T-cell (primary cell): ENCODE measurements at places on chromosomes 1 and 21.
A peak's percentile ranks its signal among the peaks of the same experiment; 100 is the strongest.

- DNase-seq: no peak
Observed at GRCh38 chr21:18518054-18518481, 114.5 kb upstream of the TMPRSS15 start.

- no peak for DNase-seq
Observed at GRCh38 chr1:230394134-230394533, 32.0 kb downstream of the PGBD5 start.

- no peak for DNase-seq
Observed at GRCh38 chr21:37886726-37887299, 29.4 kb downstream of the KCNJ6 start.

DNA sequence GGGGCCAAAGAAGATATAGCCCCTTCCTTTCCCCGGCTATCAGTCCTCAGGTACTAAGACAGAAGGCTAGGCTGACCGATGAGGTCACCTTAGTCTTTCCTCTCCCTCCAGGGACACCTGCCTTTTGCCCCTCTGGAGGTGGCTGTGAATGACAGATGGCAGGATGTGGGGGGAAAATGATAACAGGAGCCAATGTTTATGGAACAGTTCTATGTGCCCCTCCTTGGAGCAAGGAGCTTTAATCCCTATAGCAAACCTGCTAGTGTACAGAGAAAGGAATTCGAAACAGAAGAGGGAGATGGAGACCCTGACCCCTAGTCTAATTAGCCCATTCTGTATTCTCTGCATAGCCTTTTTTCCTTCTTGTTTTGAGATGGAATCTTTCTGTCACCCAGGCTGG lies 28.1 kb downstream of the SERINC2 start:
- DNase-seq: no peak

- DNase-seq: no peak
Observed at GRCh38 chr1:29258189-29258975, 22.1 kb downstream of the PTPRU start.

DNA sequence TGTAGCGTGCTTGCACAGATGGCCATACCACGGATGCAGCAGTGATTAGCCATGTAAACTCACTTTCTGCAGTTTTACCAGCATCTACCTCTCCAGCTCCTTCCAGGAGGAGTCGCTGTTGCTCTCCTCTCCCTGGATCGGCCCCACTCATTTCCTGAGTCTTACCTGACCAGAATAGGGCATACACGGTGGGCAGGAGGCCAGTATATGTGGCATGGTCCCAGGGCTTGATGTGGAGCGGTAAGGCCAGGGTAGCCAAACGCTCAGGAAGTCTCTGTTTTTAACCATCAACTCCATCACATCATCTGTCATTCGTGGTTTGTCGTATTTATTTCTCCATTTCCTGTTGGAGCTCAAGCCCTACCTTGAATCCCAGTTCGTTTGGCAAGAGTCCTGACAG lies 163.4 kb upstream of the USP24 start:
- no peak for DNase-seq

DNA sequence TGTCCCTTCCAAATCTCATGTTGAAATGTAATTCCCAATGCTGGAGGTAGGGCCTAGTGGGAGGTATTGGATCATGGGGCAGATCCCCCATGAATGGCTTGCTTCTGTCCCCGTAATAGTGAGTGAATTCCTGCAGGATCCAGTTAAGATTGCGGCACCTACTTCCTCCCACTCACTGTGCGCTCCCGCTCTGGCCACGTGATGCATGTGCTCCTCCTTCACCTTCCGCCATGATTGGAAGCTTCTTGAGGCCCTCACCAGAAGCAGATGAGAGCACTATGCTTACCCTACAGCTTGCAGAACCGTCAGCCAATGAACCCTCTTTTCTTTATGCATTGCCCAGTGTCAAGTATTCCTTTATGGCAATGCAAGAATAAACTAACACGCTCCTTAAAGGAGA lies 14.9 kb upstream of the RAB3GAP2 start:
- no peak for DNase-seq

DNA sequence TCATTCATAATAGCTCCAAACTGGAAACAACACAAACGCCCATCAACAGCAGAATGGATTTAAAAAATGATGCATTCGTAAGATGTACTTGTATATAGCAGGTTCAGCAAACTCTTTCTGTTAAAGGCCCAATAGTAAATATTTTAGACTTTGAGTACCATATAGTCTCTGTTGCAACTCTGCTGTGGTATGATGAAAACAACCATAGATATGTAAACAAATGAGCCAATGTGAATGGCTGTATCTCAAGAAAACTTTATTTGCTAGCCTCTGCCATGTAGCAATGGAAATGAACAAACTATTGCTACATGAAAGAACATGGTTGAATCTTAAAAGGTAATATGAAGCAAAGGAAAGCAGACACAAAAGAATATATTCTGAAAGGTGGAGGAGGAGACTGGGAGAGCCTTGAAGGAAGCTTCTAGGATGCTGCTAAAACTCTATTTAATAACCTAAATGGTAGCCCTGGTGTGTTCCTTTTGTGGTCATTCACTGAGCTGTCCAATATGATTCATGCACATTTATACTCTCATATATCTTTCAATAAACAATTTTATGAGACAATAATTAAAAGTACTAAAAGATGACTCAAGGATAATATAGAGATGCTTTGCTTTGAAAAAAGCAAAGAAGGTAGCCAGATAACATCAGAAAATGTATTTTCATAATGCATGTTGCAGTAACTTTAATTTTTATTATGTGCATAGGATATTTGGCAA lies 29.1 kb upstream of the FMO3 start:
- no peak for DNase-seq

- no peak for DNase-seq
Observed at GRCh38 chr1:172003766-172004530, 162.7 kb downstream of the DNM3 start.

- DNase-seq: no peak
Observed at GRCh38 chr1:241507189-241507863, 12.2 kb downstream of the FH start.

- no peak for DNase-seq
Observed at GRCh38 chr1:26142159-26142558, 16.7 kb upstream of the FAM110D start.

GRCh38 chr1:908661-909060 lies 15.1 kb upstream of the SAMD11 start:
- DNase-seq: peak; percentile 12

DNA sequence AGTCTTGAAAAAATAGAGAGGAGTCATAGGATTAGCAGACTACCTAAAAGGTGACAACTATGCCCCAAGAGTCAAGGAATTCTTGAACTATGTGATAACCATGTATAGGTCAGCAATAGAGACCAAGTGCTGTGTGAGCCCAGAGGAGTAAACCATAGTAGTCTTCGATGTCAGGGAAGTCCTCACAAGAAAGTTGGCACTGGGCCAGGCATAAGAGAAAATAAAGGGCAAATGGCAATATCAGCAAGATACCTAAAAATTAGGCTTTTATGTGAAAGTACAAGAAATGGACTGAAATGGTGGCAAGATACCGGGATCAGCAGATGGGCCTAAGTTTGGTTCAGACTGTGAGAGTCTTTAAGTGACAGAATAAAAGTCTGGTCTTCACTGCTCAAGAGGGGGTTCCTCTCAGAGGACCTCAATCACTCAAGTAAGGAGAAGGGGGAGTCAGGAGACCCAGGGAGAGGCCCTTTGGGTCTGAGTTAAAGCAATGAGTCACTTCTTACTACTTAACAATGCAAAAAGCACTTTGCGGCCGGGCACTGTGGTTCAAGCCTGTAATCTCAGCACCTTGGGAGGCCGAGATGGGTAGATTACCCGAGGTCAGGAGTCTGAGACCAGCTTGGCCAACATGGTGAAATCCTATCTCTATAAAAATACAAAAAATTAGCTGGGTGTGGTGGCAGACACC lies 95.0 kb downstream of the TEX35 start:
- no peak for DNase-seq

DNA sequence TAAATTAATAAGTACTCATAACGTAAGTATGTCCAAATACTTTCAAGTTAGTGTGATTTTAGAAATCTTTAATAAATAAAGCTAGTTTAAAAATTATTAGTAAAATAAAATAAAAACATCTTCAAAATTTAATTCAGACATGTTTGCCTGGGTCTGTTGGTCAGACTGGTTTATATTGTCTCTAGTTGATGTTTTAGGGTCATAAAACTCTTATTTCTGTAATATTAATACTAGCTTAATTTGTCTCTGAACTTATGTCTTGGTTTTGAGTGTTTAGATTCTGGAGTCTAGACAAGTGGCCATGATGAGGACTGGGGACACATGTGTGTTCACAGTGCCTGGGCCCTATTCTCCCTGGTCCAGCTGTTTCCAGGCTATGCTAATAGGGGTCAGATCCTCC lies 184.5 kb upstream of the TNR start:
- DNase-seq: no peak

GRCh38 chr1:154906621-154907081 lies 29.9 kb downstream of the PMVK start:
- no peak for DNase-seq

GRCh38 chr1:226974544-226975258 lies 34.6 kb downstream of the COQ8A start:
- DNase-seq: no peak

DNA sequence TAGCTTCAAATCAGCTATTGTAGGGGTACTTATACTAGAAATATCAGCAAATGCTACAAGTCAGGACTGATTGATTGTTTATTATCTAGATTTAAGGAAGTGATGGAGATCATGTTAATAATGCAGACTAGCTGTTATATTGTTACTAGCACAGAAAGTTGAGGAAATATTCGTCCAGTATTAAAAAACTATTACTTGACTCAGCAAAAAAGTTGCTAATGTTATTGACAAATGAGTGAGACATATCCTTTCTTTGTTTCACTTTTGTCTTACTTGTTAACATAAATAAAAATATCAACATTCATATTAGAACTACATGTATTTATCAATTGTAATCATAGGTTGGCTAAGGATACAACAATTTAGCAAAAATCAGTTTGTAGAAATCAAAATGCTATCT lies 114.1 kb downstream of the WDR3 start:
- DNase-seq: no peak

- DNase-seq: no peak
Observed at GRCh38 chr1:192003295-192004077, 154.8 kb upstream of the RGS18 start.

- no peak for DNase-seq
Observed at GRCh38 chr1:230772457-230773395, 25.5 kb downstream of the CAPN9 start.

DNA sequence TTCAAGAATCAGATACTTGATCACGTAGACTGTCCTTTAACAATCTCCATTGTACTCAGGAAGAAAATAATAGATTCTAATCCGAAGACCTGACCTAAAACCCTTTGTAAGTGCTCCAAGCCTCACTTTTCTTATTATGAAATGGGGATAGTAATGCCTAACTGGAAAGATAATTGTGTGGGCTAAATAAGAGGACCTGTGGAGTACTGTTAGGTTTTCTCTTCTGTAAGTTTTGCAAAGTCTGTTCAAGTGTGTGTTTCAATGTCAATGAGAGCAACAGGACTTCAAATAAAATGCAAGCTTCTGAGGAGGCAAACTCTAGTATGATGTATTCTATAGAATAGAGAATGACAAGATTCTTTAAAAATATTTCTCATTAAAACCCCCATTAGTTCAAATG lies 348.6 kb downstream of the USP25 start:
- DNase-seq: no peak

- DNase-seq: no peak
Observed at GRCh38 chr1:85268801-85269585, 7.4 kb downstream of the BCL10 start.

- DNase-seq: no peak
Observed at GRCh38 chr1:10374442-10374860, 24.4 kb upstream of the PGD start.

DNA sequence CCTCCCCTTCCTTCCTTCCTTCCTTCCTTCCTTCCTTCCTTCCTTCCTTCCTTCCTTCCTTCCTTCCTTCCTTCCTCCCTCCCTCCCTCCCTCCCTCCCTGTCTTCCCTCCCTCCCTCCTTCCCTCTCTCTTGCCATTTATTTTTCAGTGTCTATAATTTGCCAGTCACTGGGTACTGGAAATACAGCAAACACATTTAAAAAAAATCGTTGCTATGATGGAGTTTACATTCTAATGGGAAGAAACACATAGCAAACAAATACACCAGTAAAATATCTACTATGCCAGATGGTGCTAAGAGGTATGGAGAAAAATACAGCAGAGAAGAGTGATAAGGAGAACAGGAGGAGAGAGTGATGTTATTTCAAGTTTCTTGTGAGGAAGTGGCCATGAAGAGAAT lies 309.5 kb downstream of the CTH start:
- DNase-seq: no peak

- no peak for DNase-seq
Observed at GRCh38 chr1:89615676-89616598, 17.0 kb upstream of the LRRC8C start.

GRCh38 chr1:60078182-60078581 lies 4.6 kb upstream of the C1orf87 start:
- DNase-seq: no peak

- DNase-seq: no peak
Observed at GRCh38 chr1:5410652-5411051, 581.6 kb downstream of the NPHP4 start.

GRCh38 chr21:23792300-23792699 lies 1815.0 kb downstream of the MRPL39 start:
- DNase-seq: no peak

GRCh38 chr21:32070676-32071330 lies 198.0 kb downstream of the HUNK start:
- no peak for DNase-seq

DNA sequence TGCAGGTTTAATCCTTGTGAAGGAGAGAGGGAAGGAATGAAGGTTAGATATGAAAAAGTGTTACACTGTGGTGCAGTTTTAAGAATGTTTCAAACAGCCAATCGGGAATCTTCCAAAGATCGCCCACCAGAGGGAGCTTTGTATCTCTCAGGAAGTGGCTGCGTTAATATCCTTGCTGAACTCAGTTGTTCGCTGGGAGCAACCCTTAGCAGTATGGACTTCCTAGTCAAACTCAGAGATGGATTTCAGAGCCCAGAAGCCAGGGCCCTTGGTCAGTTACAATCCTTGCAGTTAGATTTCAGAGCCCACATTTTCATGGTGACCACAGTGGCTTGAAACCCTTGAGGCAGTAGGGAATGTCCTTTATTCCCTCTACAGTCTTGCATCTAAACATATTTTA lies 136.2 kb downstream of the NTNG1 start:
- DNase-seq: no peak

DNA sequence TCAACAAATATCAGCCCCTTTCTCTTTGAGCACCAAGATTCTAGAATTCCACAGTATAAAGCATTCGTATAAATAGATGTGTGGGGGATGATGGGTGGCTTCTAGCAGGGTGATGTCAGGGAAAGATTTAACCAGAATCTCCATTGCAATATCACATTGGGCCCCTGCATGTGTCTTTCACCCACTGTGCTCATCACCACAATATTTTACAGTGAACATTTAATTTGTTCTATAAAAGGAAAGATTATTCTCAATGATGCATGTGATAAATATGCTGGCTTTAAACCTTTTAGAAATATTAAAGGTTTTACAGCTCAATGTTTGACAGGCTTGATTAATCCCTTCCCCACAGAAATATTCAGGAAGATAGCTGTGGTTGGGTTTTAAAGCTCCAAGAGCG lies 457.8 kb upstream of the DAB1 start:
- no peak for DNase-seq
